ENCODE measurements at places on chromosomes 7 and 10. TPM values are rescaled to one million over a fixed set of nuclear protein-coding genes. Genes with fewer than 3 reads are reported as not detected.

DNA sequence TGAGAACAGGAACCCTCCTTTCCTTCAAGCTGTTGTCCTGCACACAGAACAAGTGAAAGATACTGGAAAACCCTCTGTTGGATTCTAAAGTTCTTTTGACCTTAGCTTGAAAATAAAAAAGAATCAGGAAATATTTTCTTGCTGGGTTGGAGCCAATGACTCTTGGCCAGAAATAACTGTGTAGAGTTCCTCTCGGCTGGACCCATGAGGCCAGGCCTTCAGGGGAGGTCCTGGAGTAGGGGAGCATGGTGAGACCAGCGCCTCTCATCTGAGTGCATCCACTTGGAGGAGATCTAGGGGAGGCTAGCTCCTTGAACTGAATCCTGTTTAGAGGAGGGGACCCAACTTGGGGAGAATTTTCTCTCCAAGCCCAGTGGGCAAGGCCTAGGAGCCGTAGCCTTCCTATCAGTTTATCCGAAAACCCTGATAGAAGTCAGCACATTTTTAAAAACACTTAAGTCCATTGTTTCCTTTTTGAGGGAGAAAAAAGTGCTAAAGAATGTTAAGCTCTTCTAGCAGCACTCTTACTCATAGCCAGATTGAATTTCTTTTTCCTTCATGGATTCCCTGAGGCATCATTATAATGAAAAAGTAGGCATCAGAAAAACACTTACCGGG is 635.7 kb upstream of the ANKRD30A start:
- DNase-seq, result no peak

GRCh38 chr7:65509368-65510186 is 135.9 kb downstream of the ZNF92 start:
- no peak for DNase-seq

Gene PRRT4
- not detected for total RNA-seq

DNA sequence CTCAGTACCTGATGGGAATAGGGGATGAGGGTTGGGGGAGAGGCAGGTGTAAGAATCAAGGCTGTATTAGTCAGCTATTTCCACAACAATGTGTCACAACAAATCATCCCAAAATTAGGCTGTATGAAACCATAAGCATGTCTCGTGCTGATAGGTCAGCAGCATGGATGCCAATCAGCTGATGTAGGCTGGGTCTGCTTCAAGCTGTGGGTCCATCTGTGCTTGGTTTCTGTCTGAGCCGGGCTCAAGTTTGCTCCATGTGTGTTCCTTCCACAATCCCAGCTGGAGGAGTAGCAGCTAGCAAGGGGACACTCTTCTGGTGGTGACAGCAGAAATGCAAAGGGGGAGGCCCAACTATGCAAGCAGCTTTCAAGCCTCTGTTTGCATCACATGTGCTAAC is 97.9 kb upstream of the ZNF746 start:
- DNase-seq, result peak; percentile 89

GRCh38 chr10:60283397-60283796 is 106.3 kb downstream of the ANK3 start:
- DNase-seq, result peak; percentile 47

- DNase-seq, result no peak
Observed at GRCh38 chr10:110947061-110947595, 27.7 kb downstream of the SHOC2 start.

Gene CAMK2B
- total RNA-seq, result 2.2 TPM

GRCh38 chr10:84054743-84055142 is 84.6 kb upstream of the GHITM start:
- no peak for DNase-seq

DNA sequence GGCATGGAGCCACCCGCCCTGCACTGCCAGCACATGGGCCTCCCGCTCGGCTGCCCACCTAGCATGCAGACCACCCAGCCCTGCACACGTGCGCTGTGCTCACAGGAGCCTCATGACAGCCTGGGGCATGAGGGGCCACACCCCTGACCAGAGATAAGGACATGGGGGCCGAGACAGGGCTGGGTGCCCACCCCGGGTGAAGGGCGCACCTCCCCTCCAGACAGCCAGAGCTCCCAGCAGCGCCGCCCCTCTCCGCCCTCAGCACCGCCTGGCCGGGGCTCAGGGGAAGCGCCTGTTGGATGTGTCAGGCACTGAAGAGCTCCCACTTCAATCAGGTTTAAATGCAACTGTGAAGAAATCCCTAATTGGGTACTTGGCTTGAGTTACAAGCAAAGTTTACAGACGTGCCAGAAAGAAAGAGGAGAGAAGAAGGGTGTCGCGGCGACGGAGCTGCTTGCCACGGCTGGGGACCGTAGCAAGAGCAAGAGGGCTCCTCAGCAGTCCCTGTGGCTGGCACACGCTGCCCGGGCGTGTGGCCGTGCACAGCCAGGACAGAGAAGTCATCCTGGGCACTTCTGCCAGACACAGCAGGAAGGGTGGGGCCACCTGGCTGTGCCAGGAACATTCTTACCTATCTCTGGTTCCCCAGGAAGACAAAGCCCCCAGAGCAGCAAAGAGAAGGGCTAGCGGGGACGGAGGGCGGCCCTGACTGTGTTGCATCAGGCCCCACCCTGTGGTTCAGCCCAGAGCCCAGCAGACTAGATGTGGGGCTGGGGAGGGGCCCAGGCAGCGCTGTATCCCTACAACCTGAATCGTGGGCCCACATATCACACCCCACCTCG is 247.4 kb downstream of the ELFN1 start:
- DNase-seq, result no peak

All from G401 (cell line).